ENCODE measurements at places on chromosomes 6 and 20. TPM values are rescaled to one million over a fixed set of nuclear protein-coding genes. Genes with fewer than 3 reads are reported as not detected.

DNA sequence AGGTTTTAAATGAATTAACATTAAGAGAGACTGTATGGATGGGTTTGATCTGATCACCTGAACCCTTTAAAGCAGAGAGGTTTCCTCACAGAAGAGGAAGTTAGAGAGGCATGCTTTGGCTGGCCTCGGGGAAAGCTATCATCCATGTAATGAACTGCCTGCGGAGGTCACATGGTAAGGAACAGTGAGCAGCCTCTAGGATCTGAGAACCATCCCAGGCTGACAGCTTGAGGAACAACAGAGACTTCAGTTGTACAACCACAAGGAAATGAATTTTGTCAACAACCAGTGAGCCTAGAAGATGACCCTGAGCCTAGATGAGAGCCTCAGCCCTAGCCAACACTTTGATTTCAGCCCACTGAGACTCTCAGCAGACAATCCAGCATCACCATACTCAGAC lies 2.9 kb upstream of the COL21A1 start:
- no peak overlapping the region for H3K4me3 ChIP-seq
- peaks cover 4% of the 10 kb centered on the region for H3K27me3 ChIP-seq
- no peaks in the 10 kb centered on the region for H3K36me3 ChIP-seq
- no peak overlapping the region for H3K27ac ChIP-seq
- DNase-seq: no peak
- H3K4me1 ChIP-seq: no peaks in the 10 kb centered on the region

PSORS1C1 gene
- total RNA-seq: 0.66 TPM

DNA sequence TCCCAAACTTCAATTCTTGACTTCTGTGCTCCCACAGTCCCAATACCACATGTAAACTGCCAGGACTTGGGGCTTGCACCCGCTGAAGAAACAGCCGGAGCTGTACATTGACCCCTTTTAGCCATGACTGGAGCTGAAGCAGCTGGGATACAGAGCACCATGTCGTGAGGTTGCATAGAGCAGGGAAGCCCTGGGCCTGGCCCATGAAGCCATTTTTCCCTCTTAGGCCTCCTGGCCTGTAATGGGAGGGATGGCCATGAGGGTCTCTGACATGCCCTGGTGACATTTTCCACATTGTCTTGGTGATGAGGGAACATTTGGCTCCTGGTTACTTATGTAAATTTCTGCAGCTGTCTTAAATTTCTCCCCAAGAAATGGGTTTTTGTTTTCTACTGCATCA lies 9.8 kb downstream of the RHAG start:
- no peak overlapping the region for H3K4me3 ChIP-seq
- H3K27ac ChIP-seq: no peak overlapping the region
- no peak for DNase-seq
- H3K4me1 ChIP-seq: no peaks in the 10 kb centered on the region
- H3K27me3 ChIP-seq: no peaks in the 10 kb centered on the region
- no peaks in the 10 kb centered on the region for H3K36me3 ChIP-seq

BMP6 gene
- under 0.01 TPM for total RNA-seq

GRCh38 chr20:14055127-14055742 lies 59.9 kb downstream of the MACROD2 start:
- no peak overlapping the region for H3K4me3 ChIP-seq
- H3K27ac ChIP-seq: no peak overlapping the region
- no peaks in the 10 kb centered on the region for H3K4me1 ChIP-seq
- no peaks in the 10 kb centered on the region for H3K36me3 ChIP-seq
- peak; percentile 74 for DNase-seq

DNA sequence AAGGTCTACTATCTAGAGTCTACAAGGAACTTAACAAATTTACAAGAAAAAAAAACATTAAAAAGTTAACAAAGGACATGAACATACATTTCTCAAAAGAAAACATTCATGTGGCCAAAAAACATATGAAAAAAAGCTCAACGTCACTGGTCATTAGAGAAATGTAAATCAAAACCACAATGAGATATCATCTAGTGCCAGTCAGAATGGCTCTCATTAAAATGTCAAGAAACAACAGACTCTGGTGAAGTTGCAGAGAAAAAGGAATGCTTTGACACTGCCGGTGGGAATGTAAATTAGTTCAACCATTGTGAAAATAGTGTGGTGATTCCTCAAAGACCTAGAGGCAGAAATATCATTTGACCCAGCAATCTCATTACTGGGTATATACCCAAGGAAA lies 48.3 kb downstream of the OGFRL1 start:
- H3K27ac ChIP-seq: no peak overlapping the region
- peak; percentile 38 for DNase-seq
- H3K36me3 ChIP-seq: no peaks in the 10 kb centered on the region
- H3K4me3 ChIP-seq: no peak overlapping the region
- no peaks in the 10 kb centered on the region for H3K27me3 ChIP-seq

DNA sequence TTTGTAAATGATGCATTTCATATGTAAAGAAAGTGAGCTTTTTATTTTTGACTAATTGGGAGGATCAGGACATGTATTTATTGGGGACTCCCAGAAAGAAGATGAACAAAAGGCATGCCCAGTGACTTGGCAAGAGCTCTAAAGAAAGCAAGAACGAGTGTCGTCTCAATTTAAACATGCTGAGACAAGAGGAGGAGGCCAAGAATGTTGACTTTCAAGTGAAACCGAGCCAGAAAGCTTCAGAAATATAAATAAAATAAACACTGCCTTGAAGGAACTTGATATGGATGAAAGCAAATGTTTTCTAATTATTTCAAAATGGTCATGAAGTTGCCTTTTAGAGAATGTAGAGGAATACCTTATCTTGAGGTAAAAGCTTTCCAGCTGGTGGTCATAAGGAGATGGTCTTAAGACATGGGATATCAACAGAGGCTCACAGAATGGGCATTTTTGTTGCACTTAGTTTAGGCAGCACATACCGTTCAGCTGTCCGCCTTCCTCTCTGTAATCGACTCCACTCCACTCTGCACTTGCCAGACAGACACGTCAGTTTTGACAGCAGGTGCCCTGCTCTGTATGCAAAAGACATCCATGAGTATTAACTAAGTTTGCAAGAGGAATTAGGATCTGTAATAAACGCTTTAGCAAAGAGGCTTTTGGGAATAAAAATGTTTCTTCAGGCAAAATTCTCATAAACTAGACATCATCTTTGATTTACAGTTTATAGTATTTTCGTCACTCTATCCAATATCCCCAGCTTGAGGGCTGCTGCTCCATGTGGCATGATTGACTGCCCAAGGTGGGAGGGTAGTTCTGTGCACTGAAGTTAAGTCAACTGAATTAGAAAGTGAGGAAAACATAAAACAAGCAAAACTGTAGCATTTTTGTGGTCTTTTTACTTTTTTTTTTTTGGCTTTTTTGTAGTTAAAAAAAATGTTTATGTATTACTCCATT lies 613.1 kb downstream of the PKHD1 start:
- H3K27me3 ChIP-seq: no peaks in the 10 kb centered on the region
- no peaks in the 10 kb centered on the region for H3K36me3 ChIP-seq
- H3K27ac ChIP-seq: no peak overlapping the region
- DNase-seq: no peak

- H3K36me3 ChIP-seq: no peaks in the 10 kb centered on the region
- H3K4me3 ChIP-seq: no peak overlapping the region
- H3K4me1 ChIP-seq: peaks cover 15% of the 10 kb centered on the region
Measured at GRCh38 chr6:18391023-18391422, 3.9 kb downstream of the RNF144B start.

- no peak overlapping the region for H3K4me3 ChIP-seq
Measured at GRCh38 chr6:111586554-111586953, 19.1 kb downstream of the TRAF3IP2 start.

DNA sequence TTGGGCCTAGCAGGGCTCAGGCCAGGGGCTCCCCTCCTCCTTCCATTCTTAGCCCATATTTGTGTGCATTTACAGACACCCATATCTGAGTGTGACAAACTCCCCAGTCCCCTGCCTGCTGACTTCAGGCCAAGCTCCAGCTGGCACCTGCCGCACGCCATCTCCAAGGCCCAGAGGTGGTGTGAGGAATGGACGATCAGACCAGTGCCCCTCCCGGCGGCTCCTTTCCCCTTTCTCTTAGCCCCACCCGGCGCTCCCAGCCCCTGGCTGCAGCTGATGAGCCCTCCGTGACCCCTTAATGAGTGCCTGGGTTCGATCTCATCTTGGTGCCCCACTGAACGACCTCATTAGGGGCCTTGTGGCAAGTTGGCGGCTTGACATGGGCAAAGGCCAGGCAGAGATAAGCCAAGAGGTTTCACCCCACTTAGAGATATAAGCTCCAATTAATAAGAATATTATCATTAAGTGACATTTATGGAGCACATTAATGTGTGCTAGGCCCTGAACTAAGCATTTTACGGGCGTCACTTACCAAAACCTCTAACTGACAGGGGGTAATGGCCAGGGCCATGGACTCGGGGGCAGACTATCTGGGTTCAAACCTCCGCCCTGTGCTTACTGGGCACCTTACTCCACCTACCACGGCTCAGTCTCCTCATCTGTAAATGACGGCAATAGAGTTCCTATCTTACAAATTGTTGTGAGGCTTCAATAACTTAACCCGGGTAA lies 17.5 kb downstream of the ADA start:
- no peak overlapping the region for H3K4me3 ChIP-seq
- no peaks in the 10 kb centered on the region for H3K27me3 ChIP-seq
- H3K4me1 ChIP-seq: no peaks in the 10 kb centered on the region
- H3K36me3 ChIP-seq: no peaks in the 10 kb centered on the region

GRCh38 chr20:11323816-11324215 lies 593.9 kb upstream of the BTBD3 start:
- no peak overlapping the region for H3K27ac ChIP-seq
- no peaks in the 10 kb centered on the region for H3K27me3 ChIP-seq
- H3K36me3 ChIP-seq: no peaks in the 10 kb centered on the region
- H3K4me3 ChIP-seq: no peak overlapping the region
- H3K4me1 ChIP-seq: no peaks in the 10 kb centered on the region

- H3K27me3 ChIP-seq: peaks cover 4% of the 10 kb centered on the region
- no peaks in the 10 kb centered on the region for H3K4me1 ChIP-seq
- no peak for DNase-seq
- H3K4me3 ChIP-seq: no peak overlapping the region
Measured at GRCh38 chr6:34071136-34071883, 74.6 kb downstream of the GRM4 start.

ZC2HC1B gene
- not detected for total RNA-seq

- no peak overlapping the region for H3K27ac ChIP-seq
- DNase-seq: no peak
- no peak overlapping the region for H3K4me3 ChIP-seq
- H3K4me1 ChIP-seq: no peaks in the 10 kb centered on the region
- H3K27me3 ChIP-seq: no peaks in the 10 kb centered on the region
Measured at GRCh38 chr6:92688342-92688741, 731.0 kb downstream of the EPHA7 start.

GRCh38 chr6:148822819-148823218 lies 76.0 kb downstream of the UST start:
- no peaks in the 10 kb centered on the region for H3K36me3 ChIP-seq
- H3K27ac ChIP-seq: no peak overlapping the region
- DNase-seq: no peak
- no peak overlapping the region for H3K4me3 ChIP-seq

Measured in fibroblast of lung (primary cell).